Fibroblast of the aortic adventitia (primary cell): ENCODE measurements at places on chromosomes 13 and 19. TPM values are rescaled to one million over a fixed set of nuclear protein-coding genes. Genes with fewer than 3 reads are reported as not detected.

The COL4A1 gene
- 43.7 and 258 TPM in 2 replicates for total RNA-seq

GRCh38 chr13:48400850-48401291 lies 12.0 kb downstream of the LPAR6 start:
- peak; percentile 82 for DNase-seq

DNA sequence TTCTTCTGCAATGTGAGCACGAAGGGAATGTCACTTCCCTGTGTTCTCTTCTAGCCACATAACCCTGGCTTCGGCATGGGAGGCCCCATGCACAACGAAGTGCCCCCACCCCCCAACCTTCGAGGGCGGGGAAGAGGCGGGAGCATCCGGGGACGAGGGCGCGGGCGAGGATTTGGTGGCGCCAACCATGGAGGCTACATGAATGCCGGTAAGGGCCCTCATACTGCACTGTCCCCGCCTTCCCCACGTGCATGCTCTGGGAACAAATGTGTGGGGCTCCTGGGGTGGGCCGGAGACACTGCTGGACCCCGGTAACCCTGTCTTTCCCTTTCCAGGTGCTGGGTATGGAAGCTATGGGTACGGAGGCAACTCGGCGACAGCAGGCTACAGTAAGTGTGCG lies 17.7 kb upstream of the QTRT1 start:
- no peak for DNase-seq

DNA sequence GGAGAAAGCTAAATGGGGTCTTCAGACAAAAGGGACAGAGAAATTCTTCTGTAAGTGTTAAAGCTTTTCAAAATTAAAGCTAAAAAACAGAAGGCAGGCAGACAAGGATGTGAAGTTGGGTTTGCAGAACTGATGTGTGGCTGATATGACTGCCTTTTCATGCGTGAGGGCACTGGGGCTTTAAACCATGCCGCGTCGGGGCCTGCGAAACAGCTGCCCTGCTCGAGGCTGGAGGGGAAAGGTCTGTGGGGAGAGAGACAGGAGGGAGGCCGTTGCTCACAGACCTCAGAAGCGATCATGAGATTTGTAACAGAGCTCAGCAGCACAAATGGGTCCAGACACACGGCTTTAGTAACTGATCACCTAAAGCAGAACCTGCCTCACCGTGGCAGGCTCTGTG lies 23.5 kb downstream of the CAPS start:
- no peak for DNase-seq

DNA sequence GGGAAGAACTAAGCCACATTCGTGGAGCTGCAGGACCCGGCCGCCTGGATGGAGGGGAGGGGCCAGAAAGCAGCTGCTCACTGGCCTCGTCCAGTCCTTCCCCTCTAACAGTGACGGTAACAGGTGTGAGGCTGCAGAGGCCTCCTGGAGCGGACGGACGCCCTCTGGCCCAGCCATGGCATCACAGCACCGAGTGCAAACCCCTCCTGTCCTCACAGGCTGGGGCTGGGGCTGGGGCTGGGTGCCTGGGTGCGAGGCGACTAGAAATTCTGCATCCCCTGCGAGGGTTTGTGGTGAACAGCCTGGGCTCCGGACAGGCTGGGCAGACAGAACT lies 3.6 kb downstream of the MICOS13 start:
- no peak for DNase-seq
